RWPE1 (cell line): ENCODE measurements at places on chromosomes 3 and 15.

- no peak for DNase-seq
Measured at GRCh38 chr15:89226359-89227221, 5.2 kb upstream of the RLBP1 start.

DNA sequence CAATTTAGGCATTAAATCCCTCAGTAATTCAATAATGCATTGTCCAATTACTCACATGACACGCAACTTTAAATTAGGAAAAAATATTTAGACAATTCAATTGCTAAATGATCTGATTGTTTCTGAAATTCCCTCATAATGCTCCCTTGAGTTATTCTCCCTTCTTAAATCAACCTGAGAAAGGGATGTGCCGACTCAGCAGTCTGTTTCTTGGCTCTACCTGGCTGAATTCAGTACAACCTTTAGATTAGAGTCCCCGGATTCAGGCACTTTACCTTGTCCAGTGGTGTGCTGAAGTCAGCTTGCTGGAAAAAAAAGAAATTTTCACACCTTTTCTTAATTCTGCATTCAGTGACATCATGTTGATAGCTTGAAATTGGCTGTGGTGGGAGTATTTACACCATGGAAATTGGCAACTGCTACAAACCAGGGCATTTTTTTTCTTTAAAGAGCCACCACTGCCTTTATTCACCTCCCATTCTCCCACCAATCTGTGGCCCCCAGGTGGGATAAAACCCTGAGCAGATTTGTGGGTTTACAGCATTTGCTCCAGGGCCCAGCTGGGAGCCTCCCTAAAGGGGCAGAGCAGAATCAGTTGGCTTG, 20.9 kb upstream of the LOXL1 start:
- no peak for DNase-seq

DNA sequence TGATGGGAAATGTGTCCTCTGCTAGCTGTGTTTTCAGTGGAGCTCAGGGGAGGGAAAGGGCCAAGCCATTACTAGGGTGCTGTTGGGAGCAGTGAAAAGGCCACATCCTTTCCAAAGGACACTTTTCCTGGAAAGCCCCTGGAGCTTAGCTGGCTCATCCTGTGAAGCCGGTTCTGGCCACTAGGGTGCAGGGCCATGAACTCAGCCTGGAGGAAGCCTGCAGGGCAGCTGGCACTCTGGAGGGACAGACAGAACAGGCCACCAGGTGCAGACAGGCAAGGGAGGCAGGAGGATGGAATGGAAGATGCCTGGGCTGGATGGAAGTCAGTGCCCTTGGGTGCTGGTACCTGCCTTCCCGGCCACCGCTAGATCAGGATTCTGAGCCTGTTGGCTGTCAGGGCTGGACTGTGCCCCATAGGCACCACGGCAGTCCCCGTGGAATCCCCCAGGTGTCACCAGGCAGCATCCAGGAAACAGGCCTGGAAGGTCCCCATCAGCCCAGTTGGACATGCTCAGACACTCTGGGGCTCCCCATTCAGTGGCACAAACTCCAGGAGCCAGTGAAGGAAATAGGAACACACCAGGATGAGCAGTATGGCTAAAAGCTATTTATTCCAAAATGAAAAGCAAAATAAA, 76.2 kb upstream of the C2CD4B start:
- DNase-seq: no peak

- no peak for DNase-seq
Measured at GRCh38 chr3:50412231-50412754, 53.0 kb upstream of the TMEM115 start.

DNA sequence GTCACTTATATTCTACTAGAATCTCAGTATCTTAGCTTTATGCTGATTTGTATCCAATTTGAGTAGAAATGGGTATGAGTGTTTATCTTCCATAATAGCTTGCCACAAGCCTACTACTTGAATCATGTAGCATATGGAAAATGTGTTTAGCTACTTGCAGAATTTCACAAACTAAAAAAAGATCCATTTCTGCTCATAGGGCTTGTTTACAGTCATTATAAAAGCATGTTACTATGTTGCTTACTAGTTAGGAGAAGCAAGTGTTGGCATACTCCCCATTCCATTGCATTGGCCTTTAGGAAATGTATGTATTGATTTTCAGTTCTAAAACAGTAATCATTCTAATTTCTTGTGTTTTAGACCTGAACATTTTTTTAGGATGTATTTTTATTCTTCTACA, 939.2 kb downstream of the NAALADL2 start:
- DNase-seq: no peak

DNA sequence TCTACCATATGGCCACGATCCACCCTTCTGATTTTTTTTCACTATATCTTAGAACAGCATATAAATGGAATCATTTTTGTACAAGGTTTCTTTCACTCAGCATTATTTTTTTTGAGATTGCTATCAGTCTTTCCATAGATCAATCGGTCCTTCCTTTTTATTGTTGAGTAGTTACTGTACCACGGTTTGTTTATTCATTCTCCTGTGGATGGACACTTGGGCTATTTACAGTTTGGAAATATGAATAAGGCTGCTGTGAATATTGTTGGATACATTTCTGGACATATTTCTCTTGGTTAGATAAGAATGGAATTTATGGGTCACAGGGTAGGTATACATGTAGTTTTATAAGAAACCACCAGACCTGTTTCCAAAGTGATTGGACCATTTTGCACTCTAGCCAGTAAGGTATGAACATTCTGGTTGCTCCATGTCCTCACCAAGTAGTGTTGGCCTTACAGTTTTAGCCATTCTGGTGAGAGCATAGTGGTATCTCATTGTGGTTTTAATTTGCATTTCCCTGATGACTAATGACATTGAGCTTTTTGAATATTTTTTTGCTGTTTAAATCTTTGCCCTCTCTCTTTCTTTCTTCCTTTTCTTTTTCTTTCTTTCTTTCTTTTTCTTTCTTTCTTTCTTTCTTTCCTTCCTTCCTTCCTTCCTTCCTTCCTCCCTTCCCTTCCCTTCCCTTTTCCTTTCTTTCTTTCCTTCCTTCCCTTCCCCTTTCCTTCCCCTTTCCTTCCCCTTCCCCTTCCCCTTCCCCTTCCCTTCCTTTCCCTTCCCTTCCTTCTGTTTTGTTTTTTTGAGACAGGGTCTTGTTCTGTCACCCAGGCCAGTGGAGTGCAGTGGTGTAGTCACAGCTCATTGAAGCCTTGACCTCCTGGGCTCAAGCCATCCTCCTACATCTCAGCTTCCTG, 49.2 kb downstream of the LRRK1 start:
- no peak for DNase-seq

- DNase-seq: no peak
Measured at GRCh38 chr3:188284455-188285212, 130.7 kb downstream of the LPP start.

DNA sequence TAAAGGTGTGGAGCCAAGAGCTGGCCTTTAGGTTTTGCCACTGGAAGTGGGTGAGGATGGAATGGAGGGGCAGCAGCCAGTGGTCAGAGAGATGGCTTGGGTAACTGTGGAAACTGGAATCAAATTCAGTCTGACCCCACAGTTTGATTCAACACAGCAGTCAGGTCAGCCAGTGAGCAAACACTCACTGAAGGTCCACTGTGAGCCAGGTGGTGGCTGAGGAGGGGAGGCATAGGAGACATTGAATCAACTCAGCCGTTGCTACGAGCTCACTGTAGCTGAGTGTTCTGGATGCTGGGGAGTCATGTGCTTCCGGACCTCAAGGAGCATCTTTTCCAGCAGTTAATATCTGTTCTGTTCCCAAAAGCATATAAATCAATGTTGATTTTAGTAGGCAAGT, 37.5 kb downstream of the LPP start:
- DNase-seq: no peak

GRCh38 chr15:63513271-63513670, 8.9 kb downstream of the USP3 start:
- DNase-seq: no peak

DNA sequence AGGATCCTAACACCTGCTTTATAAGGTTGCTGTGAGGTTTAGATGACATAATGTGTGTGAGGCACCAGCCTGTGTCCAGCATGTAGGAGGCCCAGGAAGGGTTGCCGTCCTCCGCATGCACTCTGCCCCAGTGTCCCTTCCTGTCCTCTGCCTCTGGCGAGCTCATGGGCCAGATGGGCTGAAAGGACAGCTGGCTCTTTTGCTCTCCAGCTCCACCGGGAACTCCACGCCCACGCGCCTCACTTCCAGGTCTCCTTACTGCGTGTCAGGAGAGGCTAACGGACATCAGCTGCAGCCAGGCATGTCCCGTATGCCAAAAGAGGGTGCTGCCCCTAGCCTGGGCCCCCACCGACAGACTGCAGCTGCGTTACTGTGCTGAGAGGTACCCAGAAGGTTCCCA, 12.2 kb downstream of the MUC20 start:
- no peak for DNase-seq

DNA sequence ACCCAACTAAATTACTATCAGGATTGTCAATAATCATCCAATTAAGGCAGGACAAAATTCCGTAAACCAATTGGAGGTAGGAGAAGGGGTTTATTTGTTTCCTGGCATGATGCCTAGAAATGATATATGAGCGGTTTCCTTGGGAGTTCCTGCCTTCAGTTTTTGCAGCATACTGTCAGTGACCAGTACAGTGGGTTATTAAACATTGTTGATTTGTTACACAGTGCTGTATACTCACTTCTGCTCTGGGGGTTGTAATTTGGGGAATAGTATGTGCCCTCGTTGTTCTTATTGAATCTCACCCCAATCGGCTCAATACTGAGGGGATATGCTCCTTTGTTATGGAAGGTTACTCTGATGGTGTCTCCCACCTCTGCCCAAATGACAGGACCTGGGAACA, 22.2 kb downstream of the CP start:
- no peak for DNase-seq

DNA sequence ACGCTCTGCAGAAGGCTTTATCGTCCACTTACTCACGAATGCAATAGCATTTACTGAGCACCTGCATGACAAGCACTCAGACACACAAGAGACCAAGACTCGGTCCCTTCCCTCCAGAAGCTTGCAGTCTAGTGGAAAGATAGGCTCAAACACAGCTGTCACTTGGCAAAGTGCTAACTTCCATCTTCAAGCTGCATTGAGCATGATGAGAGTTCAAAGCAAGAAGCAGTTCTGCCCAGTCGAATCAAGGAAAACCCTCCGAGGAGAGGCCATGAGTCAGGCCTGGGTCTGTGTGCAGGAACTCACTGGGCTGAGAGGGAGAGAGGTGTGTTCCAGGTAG, 51.5 kb downstream of the C3orf20 start:
- no peak for DNase-seq

DNA sequence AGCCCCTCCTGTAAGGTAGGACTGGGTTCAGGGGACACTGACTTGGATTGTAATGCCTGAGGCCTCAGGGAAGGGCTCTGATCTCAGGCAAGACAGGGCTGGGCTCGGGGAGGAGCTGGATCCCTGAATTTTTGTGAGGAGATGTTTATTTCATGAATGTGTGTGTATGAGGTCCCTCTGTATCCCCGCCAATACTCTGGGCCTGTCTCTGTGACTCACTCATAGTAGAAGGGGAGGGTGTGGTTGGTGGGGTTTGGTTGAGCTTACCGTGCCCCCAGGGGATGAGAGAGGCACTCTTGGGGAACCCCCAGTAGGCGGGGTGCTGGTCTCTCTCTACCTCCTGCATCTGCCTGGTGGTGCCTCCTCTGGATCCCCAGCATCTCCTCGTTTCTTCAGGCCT, 28.1 kb downstream of the RPSA start:
- DNase-seq: no peak

- DNase-seq: no peak
Measured at GRCh38 chr3:48243886-48244285, 3.0 kb downstream of the ZNF589 start.

- DNase-seq: no peak
Measured at GRCh38 chr3:188365988-188366698, 212.2 kb downstream of the LPP start.

DNA sequence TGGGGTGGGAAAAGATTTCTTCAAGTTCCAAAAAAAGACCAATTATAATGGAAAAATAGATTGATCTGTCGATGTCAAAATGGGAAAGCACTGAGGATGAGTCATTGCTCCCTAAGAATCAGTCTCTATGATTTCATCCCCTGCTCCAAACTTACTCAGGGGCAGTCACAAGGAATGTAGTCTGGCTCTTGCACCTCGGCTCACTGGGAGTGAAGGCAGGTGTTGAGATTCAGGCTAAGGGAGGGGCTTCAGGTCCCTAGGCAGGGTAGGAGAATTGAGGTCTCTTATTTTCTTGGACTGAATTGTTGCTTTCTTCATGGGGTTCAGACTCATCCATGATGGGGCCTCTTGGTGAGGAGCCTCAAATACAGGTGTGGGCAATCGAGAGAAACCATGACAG, 14.2 kb downstream of the ESYT3 start:
- DNase-seq: peak; percentile 41

DNA sequence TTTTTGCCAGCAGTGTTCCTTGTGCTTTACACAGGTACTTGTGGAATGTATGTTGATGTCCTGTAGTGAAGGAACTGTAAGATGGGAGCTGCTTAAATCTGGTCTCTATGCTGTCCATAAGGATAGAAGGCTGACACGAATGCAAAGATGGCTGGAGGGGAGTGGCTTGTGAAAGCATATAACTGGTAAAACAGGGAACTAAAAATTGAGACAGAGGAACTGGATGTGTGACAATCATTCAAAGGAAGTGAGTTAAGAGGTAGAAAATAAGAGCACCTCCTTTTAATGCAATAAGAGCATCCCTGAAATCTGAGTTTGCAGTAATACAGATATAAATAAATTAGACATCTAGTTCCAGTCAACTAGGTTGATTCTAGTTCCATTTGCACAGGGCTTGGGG, 35.2 kb downstream of the RNF13 start:
- no peak for DNase-seq

- no peak for DNase-seq
Measured at GRCh38 chr3:41259449-41260062, 60.3 kb downstream of the CTNNB1 start.

DNA sequence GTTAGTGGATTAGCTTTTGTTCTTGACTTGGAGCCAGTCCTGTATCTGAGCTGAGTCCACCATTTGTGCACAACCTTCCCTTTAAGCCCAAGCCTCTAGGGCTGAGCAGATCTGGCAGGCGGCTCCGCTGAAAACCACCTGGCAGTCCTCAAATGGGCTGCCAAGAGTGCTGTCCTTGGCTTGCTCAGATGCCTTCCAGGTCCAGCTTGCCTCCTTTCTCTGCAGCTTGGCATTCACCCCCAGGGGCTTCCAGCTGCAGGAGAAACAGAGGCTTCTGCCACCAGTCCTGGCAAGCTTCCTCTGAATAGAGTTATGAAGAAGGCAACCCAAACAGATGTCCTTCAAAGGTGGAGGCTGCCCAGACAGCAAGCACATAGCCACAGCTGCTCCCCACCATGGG, 96.7 kb downstream of the LRTM1 start:
- DNase-seq: no peak

GRCh38 chr3:109806929-109807328, 469.6 kb upstream of the DPPA4 start:
- no peak for DNase-seq
